ENCODE measurements at places on chromosomes 16 and 17. TPM values are rescaled to one million over a fixed set of nuclear protein-coding genes. Genes with fewer than 3 reads are reported as not detected.

IL17C gene
- not detected for total RNA-seq

CA5A gene
- not detected for total RNA-seq

- peak; percentile 71 for DNase-seq
These were observed 9.7 kb downstream of the RHBDL3 start for GRCh38 chr17:32275060-32276042.

- DNase-seq, result no peak
These were observed 624.3 kb downstream of the MAF start for GRCh38 chr16:78976212-78976611.

DNA sequence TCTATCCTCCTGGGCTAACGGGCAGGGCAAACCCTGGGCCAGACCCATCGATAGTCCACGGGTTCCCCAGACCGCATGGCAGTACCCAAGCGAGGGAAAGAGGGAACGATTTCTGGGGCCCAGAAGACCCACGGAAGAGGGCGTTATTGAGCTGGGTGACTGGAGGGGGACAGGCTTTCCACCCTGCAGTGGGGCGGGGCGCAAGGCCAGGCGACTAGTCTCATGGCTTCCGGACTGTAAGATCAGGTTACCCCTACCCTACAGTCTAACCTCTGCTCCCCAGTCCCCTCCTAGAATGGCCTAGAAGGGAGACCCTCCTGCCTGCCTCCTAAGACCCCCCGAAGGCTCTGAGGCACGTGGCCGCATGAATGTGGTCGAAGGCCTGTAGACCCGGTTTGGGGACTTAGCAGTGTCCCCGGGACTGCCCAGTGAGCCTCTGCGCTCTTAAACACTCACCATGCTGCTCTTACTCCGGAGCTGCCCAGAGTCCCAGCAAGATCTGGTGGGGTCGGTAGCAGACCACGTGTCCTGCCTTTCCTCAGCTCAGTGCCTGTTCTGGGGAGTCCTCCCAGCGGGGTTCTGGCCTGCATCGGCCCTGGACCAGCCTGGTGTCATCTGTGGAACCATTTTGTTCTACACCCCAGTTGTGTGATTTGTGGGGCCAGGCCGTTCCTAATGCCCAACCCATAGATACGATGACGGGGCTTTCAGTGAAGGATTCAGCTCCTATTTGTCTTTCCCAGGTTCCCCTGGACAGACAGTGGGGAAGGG lies 13.2 kb upstream of the AURKB start:
- DNase-seq, result no peak

- DNase-seq, result no peak
These were observed 19.0 kb downstream of the SLC7A5 start for GRCh38 chr16:87850009-87851006.

DNA sequence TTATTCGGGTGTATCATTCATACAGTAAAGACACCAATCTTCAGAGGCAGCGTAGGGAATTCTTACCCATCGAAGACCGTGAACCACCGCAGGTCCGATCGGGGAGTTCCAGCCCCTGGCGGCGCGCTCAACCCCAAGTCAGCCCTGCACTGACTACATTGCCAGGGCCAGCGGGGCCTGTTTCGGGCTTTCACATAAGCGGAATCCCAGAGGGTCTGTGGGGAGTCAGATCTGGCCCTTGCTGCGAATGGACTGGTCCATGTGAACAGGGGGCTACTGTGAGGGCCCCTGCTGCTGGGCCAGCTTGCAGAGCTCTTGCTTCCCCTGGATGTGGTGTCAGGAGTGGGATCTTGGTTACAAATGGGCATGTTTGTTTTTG lies 7.6 kb downstream of the PDE6G start:
- DNase-seq, result no peak

C16orf54 gene
- total RNA-seq, result not detected

GRCh38 chr16:87086575-87086974 lies 230.6 kb downstream of the C16orf95 start:
- no peak for DNase-seq

DNA sequence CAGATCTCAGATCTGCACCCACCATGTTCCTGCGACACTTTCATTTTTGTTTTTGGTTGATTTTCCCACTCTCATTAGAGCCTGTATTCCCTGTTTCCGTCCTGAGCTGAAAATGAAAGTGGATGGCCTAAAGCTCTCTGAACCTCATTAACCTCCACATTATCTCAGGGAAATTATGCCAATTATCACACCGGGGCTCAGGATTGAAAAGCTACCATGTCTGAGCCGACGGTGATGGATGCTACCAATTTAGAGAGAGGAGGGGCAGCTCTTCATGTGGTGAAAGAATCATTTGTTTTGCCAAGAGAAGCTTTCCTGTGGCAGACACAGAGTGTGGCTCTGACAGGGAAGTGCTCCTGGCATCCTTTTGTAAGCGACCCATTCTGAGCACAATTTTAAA lies 410.4 kb upstream of the CDH11 start:
- DNase-seq, result no peak

CDRT4 gene
- total RNA-seq, result 2.3 TPM

SCGB1C2 gene
- not detected for total RNA-seq

DNA sequence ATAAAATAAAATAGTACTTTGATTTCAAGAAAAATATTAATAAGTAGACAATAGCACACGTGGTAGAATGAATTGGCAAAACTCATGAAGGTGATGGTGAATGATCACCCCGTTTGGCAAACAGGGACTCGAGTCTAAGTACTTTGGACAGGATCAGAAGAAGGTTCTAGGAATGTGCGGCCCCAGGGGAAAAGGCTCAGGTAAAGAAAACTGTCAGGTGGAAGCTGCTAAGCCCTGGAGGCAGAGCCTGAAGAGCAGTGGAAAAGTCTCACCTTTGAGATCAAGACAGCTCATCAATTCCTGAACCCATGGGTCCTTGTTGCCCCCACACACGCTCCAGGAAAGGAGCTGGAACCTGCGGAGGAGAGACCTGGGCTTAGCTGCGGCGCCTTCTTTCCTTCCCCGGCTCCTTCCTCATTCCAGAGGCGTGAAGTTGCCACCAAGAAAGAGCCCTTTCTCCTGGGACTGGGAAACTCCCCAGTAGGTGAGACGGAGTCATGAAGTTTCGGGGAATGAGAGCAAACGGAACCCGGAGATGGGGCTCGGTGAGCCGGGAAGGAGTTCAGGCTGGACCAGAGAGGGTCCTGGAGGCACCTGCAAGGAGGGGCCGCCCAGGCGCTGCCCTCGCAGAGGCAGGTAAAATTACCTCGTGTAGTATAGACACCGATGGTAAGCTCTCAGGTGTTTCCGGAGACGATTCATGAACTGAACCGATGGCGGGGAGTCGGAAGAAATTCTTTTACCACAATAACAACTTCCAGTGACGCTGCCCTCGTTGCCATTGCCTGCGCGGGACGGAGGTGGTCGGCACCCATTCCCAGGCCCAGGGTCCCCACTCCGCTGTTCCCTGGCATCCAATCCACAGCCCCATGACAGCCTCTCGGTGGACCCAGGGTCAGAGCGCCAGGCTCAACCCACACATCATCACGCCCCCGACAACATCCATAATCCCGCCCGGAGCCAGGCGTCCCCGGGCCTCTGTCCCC lies 1.2 kb upstream of the ZMYND15 start:
- peak; percentile 88 for DNase-seq

NPW gene
- total RNA-seq, result not detected

GRCh38 chr17:752620-753219 lies 656 bp upstream of the GEMIN4 start:
- DNase-seq, result no peak

GRCh38 chr16:65743558-65743957 lies 621.7 kb upstream of the CDH11 start:
- DNase-seq, result no peak

DNA sequence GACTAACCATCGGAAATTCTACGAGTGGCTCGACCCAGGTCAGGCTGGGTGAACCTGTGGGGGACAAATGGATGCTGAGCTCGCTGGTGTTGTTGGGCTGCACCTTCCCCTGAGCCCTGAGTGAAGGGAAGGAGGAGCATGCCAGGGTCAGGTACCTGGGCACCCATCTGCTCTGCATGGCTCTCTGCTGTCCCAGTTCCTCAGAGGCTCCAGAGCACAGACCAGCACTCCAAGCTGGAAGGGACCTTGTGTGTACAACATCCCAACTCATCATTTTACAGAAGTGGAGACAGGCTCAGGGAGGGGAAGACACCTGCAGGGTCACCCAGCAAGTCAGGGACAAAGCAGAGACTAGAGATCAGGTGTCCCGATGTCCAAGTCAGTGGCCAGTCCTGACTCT lies 84.9 kb upstream of the NLRP1 start:
- no peak for DNase-seq

- no peak for DNase-seq
These were observed 2.0 kb upstream of the LPO start for GRCh38 chr17:58236394-58236793.

GRCh38 chr17:70969521-70970034 lies 800.2 kb downstream of the KCNJ2 start:
- no peak for DNase-seq

GRCh38 chr17:18039535-18040260 lies 490 bp downstream of the GID4 start:
- DNase-seq, result peak; percentile 41

GRCh38 chr16:60979119-60979518 lies 1057.1 kb downstream of the CDH8 start:
- DNase-seq, result no peak

DNA sequence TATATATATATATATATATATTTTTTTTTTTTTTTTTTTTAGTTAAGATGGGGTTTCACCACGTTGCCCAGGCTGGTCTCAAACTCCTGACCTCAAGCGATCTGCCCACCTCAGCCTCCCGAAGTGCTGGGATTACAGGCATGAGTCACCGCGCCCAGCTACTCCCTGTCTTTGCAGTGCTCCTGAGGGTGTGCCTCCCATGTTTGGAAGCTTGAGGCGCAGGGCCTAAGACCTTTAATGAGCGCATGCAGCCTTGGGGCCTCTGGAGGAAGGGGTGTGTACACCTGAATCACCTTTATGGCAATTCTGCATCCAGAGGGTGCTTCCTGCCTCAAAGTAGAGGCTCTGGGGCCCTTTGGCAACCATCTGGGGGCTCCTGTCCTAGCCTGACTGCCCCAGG lies 219.4 kb upstream of the CIBAR2 start:
- no peak for DNase-seq

GRCh38 chr16:8764525-8765250 lies 32.8 kb downstream of the TMEM186 start:
- no peak for DNase-seq

DNA sequence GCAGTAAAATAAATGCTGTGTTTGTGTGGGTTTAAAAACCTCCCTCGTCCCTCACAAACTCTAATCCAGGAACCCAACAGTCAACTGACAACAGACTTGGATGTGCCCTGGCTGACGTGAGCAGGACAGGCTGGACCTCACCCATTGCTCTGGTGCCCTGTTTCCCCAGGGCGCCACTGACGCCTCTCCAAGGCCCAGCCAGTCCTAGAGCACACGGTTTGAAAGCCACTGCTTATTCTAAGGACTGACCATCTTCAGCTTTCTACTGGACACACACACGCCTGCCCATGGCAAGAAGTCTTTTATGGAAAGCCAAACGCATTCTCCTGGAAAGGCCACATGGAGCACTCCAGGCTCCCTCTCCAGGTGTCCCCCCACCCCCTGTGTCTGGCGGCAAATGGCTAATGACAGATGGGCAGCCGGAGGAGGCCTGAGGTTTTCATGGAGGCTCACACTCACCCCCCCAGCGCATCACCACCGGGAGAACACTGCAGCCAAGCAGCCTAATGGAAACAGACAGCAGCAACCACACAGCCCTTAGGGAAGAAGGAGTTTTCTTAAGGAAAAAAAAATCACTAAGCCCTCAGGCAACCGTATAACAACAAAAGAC lies 319.2 kb downstream of the SOX9 start:
- no peak for DNase-seq

DNA sequence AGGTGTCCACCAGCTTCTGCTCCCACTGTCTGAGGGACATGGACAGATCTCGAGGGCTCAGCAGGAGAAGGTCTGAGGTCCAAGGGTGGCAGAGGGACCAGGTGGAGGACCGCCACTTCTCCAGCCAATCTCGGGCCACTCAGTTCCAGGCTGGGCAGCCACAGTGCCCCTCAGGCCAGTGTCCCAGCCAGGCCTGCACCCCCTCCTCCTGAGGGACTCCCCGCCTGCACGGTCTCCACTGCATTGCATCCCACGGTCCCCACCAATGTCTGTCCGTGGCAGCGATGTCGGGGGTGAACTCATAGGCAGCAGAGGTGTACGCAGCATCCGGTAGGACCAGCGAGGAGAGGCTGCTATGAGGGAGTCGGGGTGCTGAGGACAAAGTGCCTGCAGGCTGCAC lies 64.2 kb upstream of the DOC2B start:
- no peak for DNase-seq

All from mammary epithelial cell (primary cell).